Ureter (tissue), 1 donor: ENCODE measurements at places on chromosomes 6 and 20.

DNA sequence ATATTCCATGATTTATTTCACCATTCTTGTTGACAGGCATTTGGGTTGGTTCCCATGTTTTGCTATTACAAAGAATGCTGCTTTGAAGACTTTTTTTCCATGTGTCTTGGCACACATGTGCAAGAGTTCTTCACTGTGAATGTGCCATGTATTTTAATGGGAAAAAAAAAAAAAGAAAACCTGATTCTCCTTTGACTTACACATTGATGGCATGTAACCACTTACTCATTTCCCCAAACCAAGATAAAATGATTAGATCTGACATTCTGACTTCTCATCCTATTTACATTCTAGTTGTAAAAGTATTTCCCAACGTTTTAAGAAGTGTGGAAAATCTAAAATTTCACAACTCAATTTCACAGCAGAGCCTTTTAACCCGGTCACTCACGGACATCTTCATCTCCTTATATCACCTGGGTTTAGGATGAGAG is 4.4 kb downstream of the CAP2 start:
- DNase-seq, result no peak

DNA sequence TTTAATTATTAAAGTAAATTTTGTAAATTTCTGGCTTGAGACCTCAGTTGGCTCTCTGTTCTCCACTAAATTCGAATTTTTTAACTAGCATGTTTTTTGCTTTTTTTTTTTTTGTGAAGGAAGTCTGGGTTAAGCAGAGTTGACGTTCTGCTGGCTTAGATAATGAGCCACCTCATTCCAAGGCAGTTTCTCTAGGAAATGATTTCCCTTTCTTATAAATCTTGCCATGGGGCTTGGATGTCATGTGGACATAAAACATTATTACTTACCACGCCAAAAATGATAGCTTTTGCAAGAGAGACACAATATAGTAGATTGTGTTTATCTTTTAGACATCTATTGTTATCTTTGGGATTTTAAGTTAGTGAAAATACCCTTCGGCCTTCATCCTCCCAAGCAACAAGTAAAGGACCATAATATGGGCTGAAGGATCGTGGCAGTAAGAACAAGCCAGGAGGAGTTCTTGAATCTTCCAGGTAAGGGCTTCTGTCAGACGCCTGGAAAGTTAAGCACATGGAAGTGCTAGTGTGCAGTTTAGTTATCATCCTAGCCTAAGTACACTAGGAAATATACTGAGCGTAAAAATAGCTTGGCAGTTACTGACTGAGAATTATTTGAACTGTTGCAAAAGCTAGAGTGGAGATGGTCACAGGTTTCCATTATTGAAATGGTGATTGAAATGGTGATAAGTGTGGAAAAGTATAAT is 30.7 kb downstream of the ADGRG6 start:
- no peak for DNase-seq

- no peak for DNase-seq
Observed at GRCh38 chr6:26349964-26350857, 14.8 kb upstream of the BTN3A2 start.

GRCh38 chr20:353166-353565 is 6.3 kb downstream of the NRSN2 start:
- DNase-seq, result no peak

GRCh38 chr6:132648356-132648755 is 10.6 kb downstream of the TAAR1 start:
- no peak for DNase-seq

- no peak for DNase-seq
Observed at GRCh38 chr20:4795394-4795793, 73.7 kb downstream of the PRND start.

GRCh38 chr20:57410398-57410920 is 19.3 kb downstream of the RBM38 start:
- no peak for DNase-seq

DNA sequence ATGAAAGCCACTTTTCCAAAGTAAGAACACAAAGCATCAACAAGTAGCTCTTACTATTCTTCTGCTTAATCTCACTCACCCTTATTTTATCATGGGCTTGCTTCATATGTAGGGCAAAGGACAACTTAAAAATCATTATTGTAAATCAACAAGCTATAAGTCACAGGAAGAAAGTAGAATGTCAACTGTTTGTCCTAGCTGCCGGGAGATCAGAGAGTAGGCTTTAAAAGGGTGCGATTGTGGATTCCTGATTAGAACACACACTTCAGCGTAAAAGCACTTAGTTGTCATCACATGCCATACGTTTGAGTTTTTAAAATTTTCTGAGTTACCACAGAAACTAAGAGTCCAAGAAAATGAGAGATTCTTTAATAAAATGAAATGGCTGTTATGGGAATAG is 44.4 kb upstream of the NHSL1 start:
- DNase-seq, result no peak

GRCh38 chr20:2210646-2211552 is 84.9 kb upstream of the TGM3 start:
- no peak for DNase-seq

DNA sequence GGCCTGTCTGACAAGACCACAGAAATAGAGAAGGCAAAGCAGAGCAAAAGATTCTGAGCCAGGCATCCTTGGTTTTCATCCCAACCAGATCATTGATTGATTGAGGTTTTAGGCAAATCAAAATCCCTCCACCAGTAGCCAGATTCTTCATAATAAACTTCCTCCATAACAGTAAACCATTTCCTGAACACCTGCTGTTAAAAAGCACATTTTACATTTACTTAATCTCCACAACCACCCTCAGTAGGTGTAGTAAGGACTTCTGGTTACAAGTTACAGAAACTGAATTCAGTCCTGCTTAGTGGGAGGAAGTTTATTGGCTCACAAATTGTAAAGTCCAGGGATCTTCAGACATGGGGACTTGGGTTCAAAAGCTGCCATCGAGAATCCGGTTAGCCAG is 28.3 kb downstream of the EIF2S2 start:
- no peak for DNase-seq

DNA sequence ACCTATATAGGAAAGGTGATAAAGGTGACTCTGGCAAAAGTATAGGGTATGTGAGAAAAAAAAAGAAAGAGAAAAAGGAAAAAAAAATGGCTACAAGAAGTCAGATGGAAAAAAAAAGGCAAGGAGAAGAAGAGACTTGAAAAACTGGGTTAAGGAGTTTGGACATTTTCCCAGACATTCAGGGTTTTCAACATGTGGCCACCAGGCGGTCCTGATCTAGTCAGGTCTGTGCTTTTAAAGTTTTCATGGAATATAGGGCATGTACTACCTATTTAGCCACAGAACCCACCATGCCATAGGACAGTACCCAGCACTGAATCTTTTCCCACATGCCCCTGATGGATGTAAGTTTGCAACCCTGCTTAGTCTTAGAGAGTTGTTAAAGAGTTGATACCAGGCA is 433.7 kb downstream of the MAFB start:
- no peak for DNase-seq

DNA sequence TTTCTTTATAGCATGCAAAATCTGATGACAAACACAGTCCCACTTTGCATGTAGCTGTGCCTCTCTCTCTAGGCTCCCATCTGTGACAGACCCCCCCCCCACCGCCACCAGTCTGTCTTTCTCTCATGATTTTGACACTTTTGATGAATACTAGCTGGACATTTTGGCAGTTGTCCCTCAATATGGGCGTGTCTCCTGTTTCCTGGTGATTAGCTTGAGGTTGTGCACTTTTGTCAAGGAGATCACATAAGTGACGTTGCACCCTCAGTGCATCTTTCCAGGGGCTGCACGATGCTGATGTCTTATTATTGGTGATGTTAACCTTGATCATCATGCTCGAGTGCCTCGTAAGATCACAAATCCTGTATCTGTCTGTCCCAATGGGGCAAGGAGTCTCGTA is 155.1 kb downstream of the EYA2 start:
- no peak for DNase-seq

GRCh38 chr6:116562614-116563013 is 8.7 kb upstream of the RWDD1 start:
- no peak for DNase-seq

GRCh38 chr6:158642097-158642601 is 2.4 kb downstream of the DYNLT1 start:
- peak; percentile 39 for DNase-seq

- no peak for DNase-seq
Observed at GRCh38 chr6:136767570-136768309, 24.5 kb downstream of the MAP3K5 start.

DNA sequence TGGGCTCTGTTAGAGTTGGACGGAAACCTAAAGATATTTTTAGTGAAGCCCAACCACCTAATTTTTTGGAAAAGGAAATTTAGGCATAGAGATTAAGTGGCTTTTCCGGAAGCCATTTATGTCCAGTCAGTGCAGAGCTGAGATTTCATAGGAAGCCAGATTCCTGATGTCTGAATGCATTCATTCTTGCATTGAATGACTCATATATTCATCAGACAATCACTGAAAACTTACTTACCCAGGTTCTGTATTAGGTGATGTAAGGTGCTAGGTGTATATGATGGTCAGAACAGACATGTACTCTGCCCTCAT is 4.1 kb downstream of the SH3BGRL2 start:
- DNase-seq, result no peak

- DNase-seq, result no peak
Observed at GRCh38 chr6:28693033-28693750, 167.5 kb downstream of the GPX5 start.
